Activated CD4-positive, alpha-beta T cell treated with anti-CD3 and anti-CD28 coated beads, Interleukin-2, amount 50 U/mL, for 16 hours (primary cell): ENCODE measurements at places on chromosomes 5 and 9.

GRCh38 chr5:36880761-36881160 is 4.2 kb downstream of the NIPBL start:
- no peak for DNase-seq

DNA sequence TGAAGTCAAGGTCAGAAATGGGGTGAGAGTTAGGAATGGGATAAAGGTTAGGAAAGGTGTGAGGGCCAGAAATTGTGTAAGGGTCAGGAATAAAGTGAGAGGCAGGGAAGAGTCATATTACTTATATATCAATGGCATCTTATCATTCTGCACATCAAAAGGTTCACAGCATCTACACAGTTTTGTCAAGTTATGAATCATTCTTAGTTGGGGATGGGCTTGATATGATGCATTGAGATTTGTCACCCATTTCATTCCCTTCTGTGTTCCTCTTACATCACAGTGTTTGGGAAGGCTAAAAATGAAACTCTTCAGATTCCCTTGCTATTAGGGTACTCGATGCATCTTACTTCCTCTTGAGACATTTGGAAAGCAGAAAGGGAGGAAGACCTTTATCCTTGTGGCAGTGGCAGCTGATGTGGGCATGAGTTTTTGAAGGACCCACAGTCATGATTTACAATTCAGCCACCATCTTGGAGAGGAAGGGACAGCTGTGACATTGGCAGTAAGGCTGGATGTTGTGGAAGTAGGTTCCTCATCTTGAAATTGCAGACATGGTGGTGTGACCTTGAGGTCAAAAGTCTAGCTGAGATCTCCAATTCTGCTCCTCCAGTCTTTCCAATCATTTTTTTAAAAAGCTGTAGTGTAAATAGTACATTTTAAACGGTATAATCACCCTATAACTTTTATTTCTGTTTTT is 24.2 kb upstream of the NPR3 start:
- no peak for DNase-seq

DNA sequence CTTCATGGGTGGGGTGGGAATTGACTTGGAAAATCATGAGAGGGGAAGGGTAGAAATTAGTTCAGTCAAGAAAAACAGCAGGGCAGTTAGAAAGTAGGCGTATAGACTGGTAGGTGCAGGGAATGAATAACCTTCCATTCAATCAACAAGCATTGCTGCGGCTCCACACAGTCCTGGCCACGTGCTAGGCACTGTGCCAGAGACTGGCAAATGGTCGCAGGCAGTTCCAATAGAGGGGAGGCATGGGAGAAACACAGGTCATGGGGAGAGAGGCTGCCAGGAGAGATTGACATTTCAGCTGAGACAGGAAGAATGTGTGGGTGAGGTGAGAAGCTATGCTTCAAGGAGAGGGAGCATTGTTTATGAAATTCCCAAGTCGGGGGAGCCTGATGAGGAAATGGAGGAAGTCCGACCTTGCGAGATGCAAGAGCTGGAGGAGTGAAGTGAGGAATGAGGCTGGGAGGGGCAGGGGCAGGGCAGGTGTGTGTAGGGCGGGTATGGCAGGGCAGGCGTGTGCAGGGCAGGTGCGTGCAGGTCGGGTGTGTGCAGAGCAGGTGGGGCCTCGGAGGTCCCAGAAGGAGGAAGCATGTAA is 54.4 kb upstream of the PPARGC1B start:
- no peak for DNase-seq

DNA sequence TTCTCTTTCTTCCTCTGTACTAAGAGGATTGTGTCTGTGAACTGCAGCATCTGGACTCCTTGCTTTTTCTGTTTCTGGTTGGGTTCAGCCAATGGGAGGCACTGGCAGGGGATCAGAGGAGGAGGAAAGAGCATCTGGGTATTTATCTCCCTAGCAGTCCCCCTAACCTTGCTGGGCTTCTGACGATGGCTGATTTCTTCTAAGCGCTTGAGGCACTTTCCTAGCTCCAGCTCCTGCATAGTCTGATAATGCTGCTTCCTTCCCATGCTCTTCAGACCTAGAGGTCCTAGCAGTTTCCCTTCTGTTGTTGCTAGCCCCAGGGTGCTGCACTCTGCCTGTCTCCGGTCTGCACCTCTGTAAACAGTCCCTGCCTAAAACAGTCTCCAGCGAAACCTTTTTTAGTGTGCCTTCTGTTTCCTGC is 225.1 kb downstream of the PDZD2 start:
- no peak for DNase-seq

GRCh38 chr5:52808316-52808901 is 20.7 kb downstream of the ITGA1 start:
- no peak for DNase-seq

DNA sequence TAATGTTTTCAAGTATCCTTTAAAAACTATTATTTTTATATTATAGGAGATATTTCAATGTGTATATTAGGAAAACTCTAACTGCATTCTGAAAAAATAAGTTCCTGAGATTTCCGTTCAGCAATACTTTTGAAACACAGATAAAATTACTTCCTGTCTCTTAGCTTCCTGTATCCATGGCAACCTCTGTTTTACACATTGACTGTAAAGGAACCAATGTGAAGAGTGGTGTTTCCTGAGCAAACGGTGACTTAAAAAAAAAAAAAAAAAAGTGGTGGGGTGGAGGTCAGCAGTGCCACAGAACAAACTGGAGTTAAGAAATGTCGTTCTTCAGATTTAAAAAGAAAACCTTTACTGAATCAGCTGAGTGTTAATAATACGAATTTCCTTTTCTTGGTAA is at the start of gene LRRC70:
TSS of gene LRRC70 (plus strand) at position 280 of the 400 bp plus-strand sequence. CDS start 620 bp downstream, outside the sequence.
- peak; percentile 88 for DNase-seq

DNA sequence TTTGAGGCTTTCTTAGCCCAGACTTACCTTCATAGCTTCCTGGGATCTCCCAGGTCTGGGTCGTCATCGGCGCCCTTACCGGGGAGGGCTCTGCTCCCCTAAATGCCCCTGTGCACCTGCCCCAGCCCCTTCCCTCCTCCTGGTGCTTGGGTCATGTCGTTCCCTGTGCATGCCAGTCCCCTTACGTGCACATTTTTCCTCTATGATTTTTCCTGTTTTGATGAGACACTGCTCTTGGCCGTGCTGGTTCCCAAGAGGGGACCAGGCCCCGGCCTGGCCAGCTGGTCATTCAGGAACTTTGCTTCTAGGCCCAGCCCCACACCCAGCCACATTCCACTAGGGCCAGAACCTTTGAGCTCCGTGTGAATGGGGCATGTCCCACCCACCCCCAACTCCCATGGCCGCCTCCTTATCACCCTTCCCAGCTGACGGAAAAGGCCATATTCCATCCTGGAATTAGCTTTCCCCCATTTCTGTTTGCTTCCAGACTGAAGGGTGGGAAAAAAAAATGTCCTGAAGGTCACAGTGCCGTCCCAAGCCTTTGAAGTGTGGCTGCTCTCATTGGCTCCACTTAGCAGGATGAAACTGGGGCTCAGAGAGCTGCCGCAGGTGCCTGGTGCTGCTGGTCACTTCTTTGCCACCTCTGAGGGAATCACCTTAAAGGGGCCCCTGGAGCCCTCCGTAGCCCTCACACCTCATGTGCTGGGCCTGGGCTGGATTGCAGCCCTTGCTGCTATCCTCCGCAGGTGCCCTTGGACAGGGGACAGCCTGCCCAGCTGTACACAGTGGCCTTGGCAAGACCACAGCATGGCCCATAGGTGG is 25.1 kb downstream of the ERGIC1 start:
- no peak for DNase-seq

DNA sequence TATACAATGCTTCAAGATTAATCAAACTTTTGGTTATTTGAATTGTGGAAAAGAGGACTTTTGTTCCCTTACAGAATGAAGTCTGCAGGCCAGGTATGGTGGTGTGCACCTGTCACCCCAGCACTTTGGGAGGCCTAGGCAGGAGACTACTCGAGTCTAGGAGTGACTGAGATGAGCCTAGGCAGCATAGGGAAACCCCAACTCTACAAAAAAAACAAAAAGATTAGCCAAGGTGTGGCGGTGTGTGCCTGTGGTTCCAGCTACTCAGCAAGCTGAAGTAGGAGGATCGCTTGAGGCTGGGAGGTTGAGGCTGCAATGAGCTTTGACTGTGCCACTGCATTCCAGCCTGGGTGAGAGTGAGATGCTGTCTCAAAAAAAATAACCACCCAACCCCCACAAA is 9.3 kb downstream of the CCNH start:
- DNase-seq = no peak

DNA sequence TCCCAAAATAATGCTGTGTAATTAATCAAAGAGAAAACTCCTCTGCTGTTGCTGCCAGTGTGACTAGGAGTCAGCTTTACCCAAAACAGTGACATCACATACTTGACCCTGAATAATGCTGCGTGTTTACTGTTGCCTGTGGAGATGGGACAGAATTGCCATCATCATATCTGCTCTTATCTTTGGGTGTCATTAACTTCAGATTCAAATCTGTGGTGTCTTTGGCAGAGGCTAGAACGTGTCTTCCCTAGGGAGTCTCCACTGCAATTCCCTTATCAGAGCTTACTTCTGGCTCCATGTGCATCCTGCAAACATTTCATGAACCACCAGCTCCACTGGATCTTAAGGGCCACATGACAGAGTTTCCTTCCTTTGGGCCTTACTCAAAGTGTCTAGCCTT is 88.9 kb upstream of the MRPS30 start:
- DNase-seq = no peak

GRCh38 chr5:108543486-108543885 is 161.6 kb upstream of the FBXL17 start:
- DNase-seq = no peak

DNA sequence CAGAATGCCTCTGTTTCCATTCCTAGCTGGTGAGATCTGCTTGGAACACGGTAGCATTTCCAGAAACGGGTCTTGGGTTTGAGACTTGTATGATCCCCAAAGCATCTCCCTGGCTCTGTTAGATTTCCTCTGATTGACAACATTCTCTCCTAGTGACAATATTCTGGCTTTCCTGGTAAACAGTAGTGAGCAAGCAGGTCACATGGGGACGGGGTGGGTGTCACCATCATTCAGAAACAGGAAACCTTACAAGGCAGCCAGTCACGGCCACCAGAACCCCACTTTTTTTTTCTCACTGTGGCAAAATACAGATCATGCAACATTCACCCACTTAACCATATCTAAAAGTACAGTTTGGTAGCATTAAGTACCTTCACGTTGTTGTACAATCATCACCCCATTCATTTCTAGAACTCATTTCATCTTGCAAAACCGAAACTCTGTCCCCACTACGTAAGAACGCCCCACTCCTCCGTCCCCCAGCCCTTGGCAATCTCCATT is 90.1 kb upstream of the LMX1B start:
- DNase-seq = peak; percentile 75

DNA sequence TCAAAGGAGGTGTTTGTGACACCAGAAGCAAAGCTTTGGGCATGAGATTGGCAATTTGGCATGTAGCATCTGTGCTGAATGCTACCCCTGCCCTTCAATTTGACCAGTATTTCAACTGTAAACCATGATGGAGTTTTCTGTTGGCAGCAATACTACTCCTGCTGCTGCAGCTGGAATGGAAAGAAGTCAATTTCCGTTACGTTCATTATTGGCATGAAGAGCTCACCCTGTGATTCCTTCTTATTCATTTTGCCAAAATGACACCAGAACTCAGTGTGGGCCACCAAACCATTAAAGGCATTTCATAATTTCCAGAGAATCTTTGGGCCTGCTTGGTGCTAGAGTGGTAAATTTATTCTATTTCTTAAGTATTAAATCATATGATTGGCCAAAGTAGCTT is 433.1 kb upstream of the DMAC1 start:
- no peak for DNase-seq

DNA sequence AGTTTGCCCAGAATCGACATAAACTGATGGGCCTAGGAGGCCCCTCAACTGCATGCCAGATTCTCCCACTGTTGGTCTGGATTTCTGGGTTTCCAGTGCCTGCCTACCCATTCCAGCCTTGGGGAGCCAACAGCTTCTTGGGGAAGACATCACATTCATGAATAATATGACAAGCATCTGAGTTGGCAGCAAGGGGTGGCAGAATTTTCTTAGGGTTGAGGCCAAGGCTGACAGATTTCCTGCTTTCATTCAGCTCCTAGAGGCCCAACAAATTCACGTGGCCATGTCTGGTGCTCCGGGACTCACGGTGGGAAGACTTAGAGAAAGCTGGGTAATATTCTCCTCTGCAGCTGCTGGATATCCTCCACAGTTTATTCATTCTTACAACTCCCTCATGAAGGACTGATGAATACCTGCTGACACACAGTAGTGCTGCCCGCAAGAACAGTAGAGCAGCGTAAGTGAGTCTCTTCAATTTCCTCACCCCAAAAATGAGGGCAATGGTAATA is 305.0 kb upstream of the TNC start:
- DNase-seq = no peak

GRCh38 chr5:56253126-56253525 is 20.0 kb upstream of the ANKRD55 start:
- DNase-seq = no peak

DNA sequence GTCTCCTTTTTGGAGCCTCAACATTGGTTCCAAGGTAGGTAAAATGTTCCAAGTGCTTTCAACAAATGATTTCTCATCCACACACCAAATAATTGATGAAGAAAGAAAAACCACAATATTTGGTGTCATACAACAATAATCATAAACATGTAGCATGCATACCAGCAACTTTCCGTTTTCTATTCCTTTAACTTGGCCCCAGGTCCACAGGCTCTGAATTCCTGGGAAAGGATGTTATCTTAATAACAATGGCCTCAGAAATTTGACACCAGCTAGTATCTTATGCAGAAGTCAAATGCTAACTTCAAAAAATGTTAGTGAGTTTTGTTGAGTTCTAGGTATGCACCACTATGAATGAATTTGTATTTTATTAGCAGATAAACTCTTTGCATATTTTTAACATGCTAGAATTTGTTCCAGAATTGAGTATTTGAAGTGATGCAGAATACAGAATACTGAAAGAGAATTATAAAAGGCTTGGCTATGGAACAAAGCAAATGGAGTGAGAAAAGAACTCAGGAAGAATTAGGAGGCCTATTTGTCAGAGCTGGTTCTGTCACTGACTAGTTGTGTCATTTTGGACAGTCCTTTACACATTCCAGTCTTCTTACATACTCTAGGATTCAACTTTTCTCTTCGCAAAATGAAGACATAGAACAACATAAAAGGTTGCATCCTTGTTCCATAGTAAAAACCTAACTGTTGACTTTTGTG is 435.3 kb upstream of the TNC start:
- no peak for DNase-seq

GRCh38 chr5:31407921-31408693 is 123.8 kb downstream of the DROSHA start:
- DNase-seq = no peak

DNA sequence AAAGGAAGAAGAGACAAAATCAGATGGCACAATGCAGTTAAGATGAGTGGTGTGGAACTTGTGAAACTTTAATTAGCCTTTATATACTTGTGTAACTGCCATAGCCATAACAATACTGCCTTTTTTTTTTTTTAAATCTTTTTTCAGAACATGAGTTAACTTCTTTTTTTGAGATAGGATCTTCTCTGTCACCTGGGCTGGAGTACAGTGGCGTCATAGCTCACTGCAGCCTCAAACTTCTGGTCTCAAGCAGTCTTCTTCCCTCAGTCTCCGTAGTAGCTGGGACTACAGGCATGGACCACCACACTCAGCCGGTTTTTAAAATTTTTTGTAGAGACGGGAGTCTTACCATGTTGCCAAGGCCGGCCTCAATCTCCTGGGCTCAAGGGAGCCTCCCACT is 37.2 kb downstream of the GPBP1 start:
- no peak for DNase-seq

GRCh38 chr5:181053488-181054121 is 13.5 kb downstream of the BTNL9 start:
- no peak for DNase-seq

GRCh38 chr9:129482521-129483414 is 138.1 kb downstream of the C9orf50 start:
- no peak for DNase-seq

GRCh38 chr9:117343427-117343826 is 71.4 kb downstream of the ASTN2 start:
- DNase-seq = no peak

GRCh38 chr9:17191082-17191481 is 56.2 kb downstream of the CNTLN start:
- DNase-seq = no peak
